ENCODE measurements at places on chromosomes 11 and 22. TPM values are rescaled to one million over a fixed set of nuclear protein-coding genes. Genes with fewer than 3 reads are reported as not detected.

ROBO4 gene
- 7.9 TPM for total RNA-seq

TSSK2 gene
- not detected for total RNA-seq

CAT gene
- total RNA-seq: 54.9 TPM

MMP13 gene
- total RNA-seq: 0.18 TPM

GUCY1A2 gene
- 59.4 TPM for total RNA-seq

SYT8 gene
- total RNA-seq: not detected

KCNQ1OT1 gene
- 12.0 TPM for total RNA-seq

PPP2R5B gene
- 18.2 TPM for total RNA-seq

KCNE3 gene
- 1.5 TPM for total RNA-seq

IL18BP gene
- 5.9 TPM for total RNA-seq

CPT1B gene
- 9.2 TPM for total RNA-seq

MYOD1 gene
- not detected for total RNA-seq

TBX10 gene
- total RNA-seq: not detected

SAA2 gene
- total RNA-seq: not detected

FGF19 gene
- total RNA-seq: 5.2 TPM

TMPRSS6 gene
- not detected for total RNA-seq

EMID1 gene
- total RNA-seq: 8.0 TPM

RIBC2 gene
- 1.9 TPM for total RNA-seq

LRRC55 gene
- total RNA-seq: 12.7 TPM

OR52W1 gene
- not detected for total RNA-seq

SLC22A12 gene
- total RNA-seq: not detected

ZNF215 gene
- 7.8 TPM for total RNA-seq

KIF18A gene
- total RNA-seq: 15.0 TPM

SPTBN2 gene
- 93.8 TPM for total RNA-seq

TIGD3 gene
- total RNA-seq: 2.5 TPM

ANO5 gene
- total RNA-seq: 9.8 TPM

BIK gene
- total RNA-seq: 0.91 TPM

CNTN5 gene
- 110 TPM for total RNA-seq

C22orf31 gene
- not detected for total RNA-seq

VWCE gene
- 3.3 TPM for total RNA-seq

TNNI2 gene
- total RNA-seq: not detected

CEND1 gene
- total RNA-seq: 6.3 TPM

GLYATL1 gene
- 1.8 TPM for total RNA-seq

ZBTB16 gene
- total RNA-seq: 4.2 TPM
